Caudate nucleus (tissue), 63 donors: ENCODE measurements at places on chromosomes 2 and 18.

- no peak for DNase-seq
Observed at GRCh38 chr2:44751754-44752479, 189.6 kb upstream of the SIX3 start.

DNA sequence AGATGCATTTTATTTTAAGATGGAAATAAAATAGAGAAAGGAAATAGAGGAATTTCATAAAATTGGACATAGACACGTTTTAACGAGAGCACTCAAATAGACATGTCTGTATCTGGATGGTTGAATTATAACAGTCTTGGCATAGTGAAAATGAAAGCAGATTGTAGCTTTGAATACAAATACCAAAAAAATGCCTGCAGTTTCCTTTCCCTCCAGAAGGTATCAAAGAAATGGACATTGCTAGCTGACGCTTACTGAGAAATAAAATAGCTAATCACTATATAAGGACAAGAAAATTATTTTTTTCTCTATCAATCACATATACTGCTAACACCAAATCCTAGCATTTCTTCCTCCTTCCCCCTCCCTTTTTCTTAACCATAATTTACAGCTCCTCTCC, 11.4 kb upstream of the MAPRE2 start:
- DNase-seq: no peak

- no peak for DNase-seq
Observed at GRCh38 chr2:134416637-134417036, 162.8 kb downstream of the MGAT5 start.

GRCh38 chr2:49105506-49105905, 48.8 kb downstream of the FSHR start:
- no peak for DNase-seq
